Fibroblast of the aortic adventitia (primary cell): ENCODE measurements at places on chromosomes 16 and 17.

DNA sequence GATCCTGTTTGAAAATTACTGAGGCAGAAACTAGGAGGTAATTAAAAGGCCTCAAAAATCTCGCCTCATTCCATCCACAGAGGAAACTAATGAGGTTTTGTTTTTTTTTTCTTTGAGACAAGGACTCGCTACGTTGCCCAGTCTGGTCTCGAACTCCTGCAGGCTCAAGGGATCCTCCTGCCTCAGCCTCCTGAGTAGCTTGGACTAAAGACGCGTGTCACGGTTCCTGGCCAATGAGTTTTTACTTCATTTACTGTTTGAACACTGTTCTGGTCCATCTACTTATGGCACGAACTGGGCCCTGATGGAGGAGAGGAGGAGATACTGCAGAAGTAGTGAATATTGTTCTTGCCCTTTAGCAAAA, 600 bp upstream of the BLTP2 start:
- no peak for DNase-seq

DNA sequence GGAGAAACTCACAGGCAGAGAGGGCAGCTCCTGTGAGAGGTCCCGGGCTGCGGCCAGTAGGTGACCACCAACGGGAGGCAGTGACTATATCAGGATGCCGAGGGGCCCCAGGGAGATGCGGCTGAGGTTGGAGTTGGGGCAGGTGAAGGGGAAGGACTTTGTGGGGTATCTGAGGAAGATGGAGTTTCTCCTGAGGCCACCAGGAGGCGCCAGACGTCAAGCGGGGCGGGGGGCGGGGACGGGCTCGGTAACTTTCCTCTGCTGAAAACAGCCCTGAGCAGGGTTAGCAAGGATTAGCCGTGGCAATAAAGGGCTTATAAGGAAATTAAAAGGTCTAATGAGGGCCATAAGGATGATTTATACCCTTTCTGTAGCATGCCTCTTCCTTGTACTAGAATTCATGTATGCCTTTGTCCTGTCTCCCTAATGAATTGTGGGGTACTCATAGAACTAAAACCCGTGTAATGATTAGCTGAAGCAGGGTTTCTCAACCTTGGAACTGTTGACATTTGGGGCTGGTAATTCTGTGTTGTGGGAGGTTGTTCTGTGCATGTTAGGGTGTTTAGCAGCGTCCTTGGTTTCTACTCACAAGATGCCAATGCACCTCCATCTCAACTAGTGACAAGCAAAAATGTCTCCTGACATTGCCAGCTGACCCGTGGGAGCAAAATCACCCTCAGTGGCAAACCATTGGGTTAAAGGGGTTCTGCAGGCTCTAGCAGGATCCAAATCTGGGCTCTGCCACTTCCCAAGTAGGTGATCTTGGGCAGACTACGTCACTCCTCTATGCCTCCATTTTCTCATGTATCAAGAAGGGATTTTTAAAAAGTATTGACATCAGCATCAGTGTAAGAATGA, 74.8 kb upstream of the GRIN2A start:
- DNase-seq, result peak; percentile 5

DNA sequence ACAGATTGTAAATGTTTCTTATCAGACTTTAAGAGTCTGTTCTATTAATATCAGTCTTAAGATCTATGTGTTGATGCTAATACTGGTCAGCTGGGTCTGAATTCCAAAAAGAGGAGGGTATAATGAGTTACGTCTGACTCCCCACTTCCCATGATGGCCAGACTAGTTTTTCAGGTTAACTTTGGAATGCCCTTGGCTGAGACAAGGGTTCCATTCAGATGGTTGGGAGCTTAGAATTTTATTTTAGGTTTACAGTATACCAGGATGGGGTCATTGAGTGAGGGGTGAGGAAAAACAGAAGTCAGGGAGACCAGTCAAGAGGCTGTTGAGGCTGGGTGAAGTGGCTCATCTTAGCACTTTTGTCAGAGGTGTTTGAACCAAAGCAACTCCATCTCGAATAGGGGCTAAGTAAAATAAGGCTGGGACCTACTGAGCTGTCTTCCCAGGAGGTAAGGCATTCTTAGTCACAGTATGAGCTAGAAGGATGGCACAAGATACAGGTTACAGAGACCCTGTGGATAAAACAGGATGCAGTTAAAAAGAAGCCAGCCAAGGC, 2.9 kb upstream of the TMEM231 start:
- no peak for DNase-seq

- no peak for DNase-seq
Observed at GRCh38 chr17:15124746-15125145, 140.4 kb downstream of the PMP22 start.

- no peak for DNase-seq
Observed at GRCh38 chr17:58409432-58409831, 7.9 kb downstream of the RNF43 start.

- DNase-seq, result no peak
Observed at GRCh38 chr17:44904001-44904984, 5.0 kb upstream of the EFTUD2 start.

- peak; percentile 8 for DNase-seq
Observed at GRCh38 chr17:6303664-6304063, 131.3 kb downstream of the AIPL1 start.

DNA sequence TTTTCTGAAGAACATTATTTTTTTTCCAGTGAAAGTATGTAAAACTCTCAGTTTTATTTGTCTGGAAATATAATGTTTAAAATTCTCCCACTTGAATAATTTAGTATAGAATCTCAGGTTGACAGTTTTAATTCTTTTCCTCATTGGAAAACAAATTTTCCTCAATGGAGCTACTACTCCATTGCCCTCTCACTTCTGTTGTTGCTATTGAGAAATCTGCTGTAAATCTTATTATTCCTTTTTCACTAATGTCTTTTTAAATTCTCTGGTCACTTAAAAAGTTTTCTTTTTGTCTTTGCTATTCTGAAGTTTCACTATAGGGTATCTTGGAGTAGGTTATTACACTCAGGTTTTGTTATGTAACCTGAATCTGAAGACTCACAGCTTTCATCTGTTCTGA, 216.1 kb upstream of the PMFBP1 start:
- no peak for DNase-seq
